ENCODE measurements at places on chromosomes 5 and 9.

- DNase-seq, result peak; percentile 50
Observed at GRCh38 chr5:140214831-140215230, 39.8 kb downstream of the CYSTM1 start.

GRCh38 chr9:128358861-128359260 is 12.3 kb upstream of the URM1 start:
- DNase-seq, result peak; percentile 44

DNA sequence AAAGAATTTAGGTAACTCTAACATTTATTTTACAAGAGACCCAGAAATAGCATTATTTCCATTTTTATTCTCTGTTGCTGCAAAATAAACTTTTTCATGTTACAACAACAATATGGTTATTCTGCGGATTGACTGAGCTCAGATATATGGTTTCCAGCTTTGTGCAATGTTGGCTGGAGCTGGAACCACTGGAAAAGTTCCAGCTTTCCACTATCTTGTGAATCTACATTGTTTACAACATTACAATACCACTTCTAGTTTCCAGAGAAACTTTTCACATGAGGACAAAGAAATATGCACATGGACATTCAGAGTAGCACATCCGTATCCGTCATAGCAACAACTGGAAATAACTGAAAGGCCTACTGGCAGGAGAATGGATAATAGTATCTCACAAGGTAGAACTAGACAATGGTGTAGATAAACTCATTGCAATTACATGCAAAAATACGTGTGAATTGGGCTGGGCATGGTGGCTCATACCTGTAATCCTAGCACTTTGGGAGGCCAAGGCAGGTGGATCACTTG is 436.1 kb upstream of the ADAMTS16 start:
- no peak for DNase-seq

- peak; percentile 77 for DNase-seq
Observed at GRCh38 chr9:119556129-119556875, 187.1 kb upstream of the BRINP1 start.

DNA sequence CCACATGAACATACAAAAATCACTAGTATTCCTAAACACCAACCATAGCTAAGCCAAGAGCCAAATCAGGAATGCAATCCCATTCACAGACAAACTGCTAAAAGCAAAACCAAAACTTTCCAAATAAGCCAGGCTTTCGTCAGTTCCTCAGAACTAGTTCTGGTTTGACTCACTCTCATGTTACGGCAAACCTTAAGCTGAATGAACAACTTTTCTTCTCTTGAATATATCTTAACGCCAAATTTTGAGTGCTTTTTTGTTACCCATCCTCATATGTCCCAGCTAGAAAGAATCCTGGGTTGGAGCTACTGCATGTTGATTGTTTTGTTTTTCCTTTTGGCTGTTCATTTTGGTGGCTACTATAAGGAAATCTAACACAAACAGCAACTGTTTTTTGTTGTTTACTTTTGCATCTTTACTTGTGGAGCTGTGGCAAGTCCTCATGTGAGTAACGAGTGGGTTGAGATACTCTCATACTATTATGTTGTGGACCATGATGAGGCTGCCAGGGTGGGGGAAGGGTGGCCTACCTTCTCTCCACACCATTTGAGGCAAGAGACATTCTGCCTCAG is at the start of gene PDCD1LG2:
Gene PDCD1LG2 (plus strand): TSS at position 172 of the 572 bp plus-strand sequence. CDS start 12,016 bp downstream, outside the sequence.
- DNase-seq, result no peak

DNA sequence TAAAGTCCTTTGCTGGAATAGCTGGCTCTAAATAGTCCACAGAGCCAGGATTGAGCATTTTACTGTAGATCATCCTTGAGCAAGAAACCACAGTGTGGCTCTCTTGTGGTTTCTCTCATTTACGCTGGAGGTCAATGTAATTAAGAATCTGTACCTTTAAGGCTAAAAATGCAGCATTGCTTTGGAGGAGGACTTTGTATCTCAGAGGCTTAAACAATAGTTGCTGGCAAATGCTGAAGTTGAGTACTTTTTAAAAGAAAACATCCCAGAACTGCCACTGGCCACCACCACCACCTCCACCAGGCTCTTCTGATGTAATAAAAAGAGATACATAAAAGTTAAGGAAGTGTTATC is 177.3 kb upstream of the ADAMTSL1 start:
- DNase-seq, result no peak

- DNase-seq, result no peak
Observed at GRCh38 chr5:173750538-173751265, 134.3 kb upstream of the BOD1 start.

- DNase-seq, result no peak
Observed at GRCh38 chr5:124056326-124056990, 544.5 kb downstream of the CSNK1G3 start.

DNA sequence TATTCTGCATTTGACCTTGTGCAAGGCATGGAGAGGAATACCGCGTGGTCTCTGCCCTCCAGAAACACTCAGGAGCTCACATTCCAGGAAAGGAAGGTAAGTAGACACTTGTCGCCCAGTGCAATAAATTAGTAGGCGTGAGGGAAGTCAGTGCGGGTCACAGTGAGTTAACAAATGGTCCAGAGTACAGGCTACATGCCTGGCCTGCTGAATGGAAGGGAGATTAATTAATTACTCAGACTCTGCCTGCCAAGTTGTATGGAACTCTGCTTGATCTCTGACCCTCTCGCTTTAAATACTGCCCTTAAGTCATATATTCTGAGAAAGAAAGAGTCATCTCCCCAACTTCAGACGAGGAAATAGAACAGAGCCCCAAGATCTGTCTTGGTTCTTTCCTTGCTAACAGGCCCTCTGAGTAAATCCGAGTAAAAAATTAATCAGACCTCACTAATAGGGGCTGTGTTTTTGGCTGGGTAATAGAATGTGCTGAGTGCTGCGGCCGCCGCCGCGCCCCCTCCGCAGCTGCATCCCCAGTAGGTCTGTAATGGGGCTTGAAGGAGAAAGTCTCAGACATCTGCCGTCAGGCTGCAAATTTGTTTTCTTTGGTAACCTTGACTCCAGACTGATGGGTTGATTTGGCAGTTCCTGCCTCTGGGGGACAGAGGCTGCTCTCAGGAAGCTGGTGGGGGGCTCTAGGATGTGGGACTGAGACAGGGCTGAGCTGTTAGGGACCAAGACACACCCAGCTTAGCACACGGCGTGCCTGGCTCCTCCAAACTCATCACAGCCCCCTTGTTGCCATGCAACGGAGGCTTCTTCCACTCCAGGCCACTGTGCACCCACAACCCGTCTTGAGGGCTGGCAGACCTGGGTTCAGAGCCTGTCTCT is 144.4 kb downstream of the NSG2 start:
- DNase-seq, result no peak

GRCh38 chr5:134510970-134511795 is 14.3 kb upstream of the JADE2 start:
- no peak for DNase-seq

DNA sequence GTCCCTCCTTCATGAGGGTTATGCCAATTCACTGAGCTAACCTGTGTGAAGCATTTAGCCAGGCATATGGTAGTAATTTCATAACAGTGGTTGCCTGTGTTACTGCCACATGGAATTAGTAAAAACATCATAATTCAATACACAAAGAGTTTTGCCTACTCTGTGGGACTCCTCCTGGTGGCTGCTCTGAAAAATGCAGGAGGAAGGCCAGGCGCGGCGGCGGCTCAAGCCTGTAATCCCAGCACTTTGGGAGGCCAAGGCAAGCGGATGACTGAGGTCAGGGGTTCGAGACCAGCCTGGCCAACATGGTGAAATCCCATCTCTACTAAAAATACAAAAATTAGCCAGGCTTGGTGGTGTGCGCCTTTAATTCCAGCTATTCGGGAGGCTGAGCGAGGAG is 547.3 kb downstream of the CDK5RAP2 start:
- no peak for DNase-seq

DNA sequence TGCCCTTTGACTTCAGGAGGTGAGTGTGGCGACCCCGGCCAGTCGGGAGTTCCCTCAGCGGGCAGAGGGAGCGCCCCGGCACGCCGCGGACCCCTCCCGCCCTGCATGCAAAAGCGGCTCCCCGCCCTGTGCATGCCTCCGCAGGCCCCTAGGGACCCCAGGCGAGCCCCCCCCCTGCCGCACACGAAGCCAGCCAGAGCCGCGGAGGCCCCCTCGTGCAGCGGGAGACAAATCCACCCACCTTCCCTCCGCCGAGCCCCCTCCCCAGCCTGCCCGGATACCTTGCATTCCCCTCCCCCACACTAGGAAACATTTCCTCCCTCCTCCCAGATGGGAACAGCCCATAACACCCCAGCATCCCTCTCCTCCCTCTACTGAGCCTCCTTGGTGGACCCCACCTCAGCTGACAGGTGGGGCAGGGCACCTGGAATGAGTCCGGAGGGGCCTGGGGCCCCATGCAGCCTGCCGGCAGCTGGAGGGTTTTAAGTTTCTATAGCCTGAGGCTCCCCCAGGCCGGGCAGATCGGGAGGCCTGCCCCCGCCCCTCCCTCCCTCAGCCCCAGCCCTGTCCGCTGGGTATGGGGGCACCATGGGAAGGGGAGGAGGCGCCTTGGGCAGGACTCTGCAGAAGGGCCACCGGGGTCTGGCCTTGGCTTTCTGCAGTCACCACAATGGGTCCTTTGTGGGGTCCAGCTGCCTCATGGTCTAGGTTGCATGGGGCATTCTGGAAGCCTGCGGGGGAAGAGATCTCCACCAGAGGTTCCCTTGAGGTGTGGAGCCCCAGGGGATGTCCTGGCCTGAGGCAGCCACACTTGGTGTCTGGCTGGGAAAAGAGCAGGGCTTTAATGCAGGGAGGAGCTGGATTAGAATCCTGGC is 601 bp downstream of the ERGIC1 start:
- peak; percentile 46 for DNase-seq

- DNase-seq, result no peak
Observed at GRCh38 chr9:134930398-134930797, 12.7 kb upstream of the FCN1 start.

GRCh38 chr9:128098297-128099230 is 29.0 kb downstream of the PTGES2 start:
- peak; percentile 87 for DNase-seq

DNA sequence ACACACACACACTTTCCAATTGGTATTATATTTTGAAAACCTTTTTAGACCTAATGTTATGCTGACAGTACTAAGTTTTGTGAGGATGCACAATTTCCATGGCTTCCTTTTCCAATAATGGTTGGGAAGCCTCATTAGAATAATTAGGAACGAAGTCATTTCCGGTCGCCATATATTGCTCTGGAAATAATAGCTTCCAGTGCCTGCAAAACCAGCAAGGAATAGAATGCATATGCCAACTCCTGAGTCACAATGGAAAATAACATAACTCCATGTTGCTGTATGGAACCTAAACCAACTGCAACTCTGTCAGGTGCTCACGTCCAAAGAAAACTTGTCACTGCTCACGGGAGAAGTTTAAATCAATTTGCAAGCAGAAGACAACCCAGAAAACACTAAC is 222.0 kb downstream of the EBF1 start:
- no peak for DNase-seq

GRCh38 chr5:83538786-83539462 is 67.4 kb downstream of the VCAN start:
- no peak for DNase-seq

- no peak for DNase-seq
Observed at GRCh38 chr9:1442105-1442504, 391.9 kb downstream of the DMRT2 start.

- no peak for DNase-seq
Observed at GRCh38 chr5:68591850-68592249, 376.3 kb downstream of the PIK3R1 start.

GRCh38 chr9:69975681-69976080 is 68.0 kb upstream of the MAMDC2 start:
- DNase-seq, result no peak

- DNase-seq, result no peak
Observed at GRCh38 chr5:55450050-55450765, 84.6 kb downstream of the PLPP1 start.

GRCh38 chr9:75775166-75775565 is 115.3 kb upstream of the PCSK5 start:
- no peak for DNase-seq

- DNase-seq, result no peak
Observed at GRCh38 chr9:129557192-129558036, 63.5 kb downstream of the C9orf50 start.

DNA sequence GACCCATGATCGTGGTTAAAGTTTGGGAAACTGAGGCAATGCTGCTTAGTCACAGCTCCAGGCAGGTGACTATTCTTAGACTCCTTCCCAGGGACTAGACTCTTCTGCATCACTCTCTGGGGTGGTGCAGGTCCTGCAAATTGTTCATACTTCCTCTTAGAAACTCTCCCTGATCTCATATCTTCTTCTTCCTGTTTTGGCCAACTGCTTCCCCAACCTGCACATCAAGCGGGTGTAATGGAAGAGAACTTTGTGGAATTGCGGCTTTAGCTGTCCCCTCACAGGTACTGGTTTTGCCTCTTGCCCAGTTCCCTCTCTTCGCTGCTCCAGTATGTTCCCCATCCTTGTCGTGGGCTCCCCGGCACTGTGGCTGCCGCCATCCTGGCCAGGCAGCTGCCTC is 111.5 kb upstream of the CTSL start:
- no peak for DNase-seq

- no peak for DNase-seq
Observed at GRCh38 chr9:129007035-129007765, 20.9 kb downstream of the SH3GLB2 start.

DNA sequence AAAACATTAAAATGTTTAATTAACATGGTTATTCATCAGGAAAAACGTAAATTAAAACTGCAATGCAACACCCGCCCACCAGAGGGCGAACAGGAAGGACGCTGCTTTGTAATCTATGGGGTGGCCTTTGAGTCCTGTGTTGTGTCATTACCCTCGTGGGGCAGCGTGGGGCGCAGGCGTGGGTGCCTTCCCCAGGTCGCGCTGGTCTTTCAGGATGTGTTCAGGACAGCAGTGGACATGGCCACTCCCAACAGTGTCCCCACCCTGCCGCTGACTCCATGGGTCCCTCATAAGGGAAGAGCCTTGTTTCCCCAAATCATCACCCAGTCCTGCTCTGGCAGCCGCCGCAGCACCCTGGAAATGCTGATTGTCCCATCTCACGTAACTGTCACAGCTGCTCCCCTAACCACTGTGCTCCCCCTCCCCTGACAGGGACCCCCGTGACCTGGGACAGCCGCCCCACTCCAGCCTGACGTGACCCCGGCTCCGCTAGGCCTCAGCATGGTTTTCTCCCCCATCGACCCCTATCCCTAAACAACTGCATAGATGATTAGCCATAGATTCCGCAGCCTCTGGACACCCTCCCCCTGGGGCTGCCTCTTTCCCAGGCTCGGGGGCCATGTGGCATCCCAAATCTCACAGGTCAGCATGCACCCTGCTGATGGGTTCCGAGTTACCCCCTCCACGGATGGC is 36.4 kb downstream of the GLT6D1 start:
- peak; percentile 71 for DNase-seq

- DNase-seq, result no peak
Observed at GRCh38 chr5:172724242-172725183, 46.5 kb downstream of the DUSP1 start.

GRCh38 chr5:93304456-93305250 is 276.4 kb downstream of the NR2F1-AS1 start:
- DNase-seq, result no peak

GRCh38 chr5:68646144-68646543 is 430.6 kb downstream of the PIK3R1 start:
- no peak for DNase-seq

DNA sequence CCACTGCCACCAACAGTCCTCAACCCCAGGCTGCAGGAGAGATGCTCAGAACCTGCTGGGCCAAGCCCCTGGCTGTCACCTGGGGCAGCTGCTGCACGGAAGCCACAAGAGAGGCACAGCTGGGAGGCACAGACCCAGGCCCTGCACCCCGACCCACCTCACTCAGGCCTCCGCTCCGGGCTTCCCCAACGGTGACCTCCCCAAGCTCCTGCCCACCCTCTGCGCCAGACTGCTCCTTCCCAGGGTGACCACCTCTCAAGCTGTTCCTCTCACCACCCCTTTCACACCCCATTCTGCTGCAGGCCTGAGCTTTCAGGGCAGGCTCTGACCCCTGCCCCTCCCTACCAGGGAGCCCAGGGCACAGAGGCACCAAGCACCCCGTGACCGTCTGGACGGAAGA is 33.0 kb downstream of the VAV2 start:
- no peak for DNase-seq
